Inflammatory macrophage treated with lipopolysaccharide for 4 hours (primary cell): ENCODE measurements at places on chromosomes 3 and 15.

- peak; percentile 74 for DNase-seq
Observed at GRCh38 chr3:194540274-194540905, 53.6 kb upstream of the ATP13A3 start.

GRCh38 chr3:119883461-119884160, 101.7 kb downstream of the NR1I2 start:
- DNase-seq: no peak

- DNase-seq: no peak
Observed at GRCh38 chr15:35757765-35758164, 211.8 kb upstream of the DPH6 start.

- no peak for DNase-seq
Observed at GRCh38 chr3:71958533-71958932, 173.6 kb upstream of the PROK2 start.

GRCh38 chr3:136862617-136863322, 762 bp downstream of the NCK1 start:
- DNase-seq: peak; percentile 32

- DNase-seq: no peak
Observed at GRCh38 chr3:197117114-197117513, 87.5 kb upstream of the MELTF start.

DNA sequence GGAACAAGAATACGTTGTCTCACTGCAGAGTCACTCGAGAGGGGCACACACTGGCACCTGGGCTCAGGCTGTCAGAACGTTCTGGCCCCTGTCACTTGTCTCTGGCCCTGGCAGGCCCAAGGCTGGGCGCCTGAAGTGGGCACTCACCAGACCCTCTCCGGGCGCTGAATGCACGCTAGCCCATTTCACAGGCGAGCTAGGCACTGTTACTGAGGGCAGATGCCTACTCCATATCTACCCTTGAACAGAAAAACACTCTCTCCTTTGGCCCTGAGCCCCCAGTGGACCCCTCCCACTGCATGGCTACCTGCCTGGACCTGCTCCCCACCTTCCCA, 42.3 kb upstream of the IQSEC1 start:
- no peak for DNase-seq

- DNase-seq: no peak
Observed at GRCh38 chr3:133962849-133963248, 66.9 kb downstream of the SLCO2A1 start.

DNA sequence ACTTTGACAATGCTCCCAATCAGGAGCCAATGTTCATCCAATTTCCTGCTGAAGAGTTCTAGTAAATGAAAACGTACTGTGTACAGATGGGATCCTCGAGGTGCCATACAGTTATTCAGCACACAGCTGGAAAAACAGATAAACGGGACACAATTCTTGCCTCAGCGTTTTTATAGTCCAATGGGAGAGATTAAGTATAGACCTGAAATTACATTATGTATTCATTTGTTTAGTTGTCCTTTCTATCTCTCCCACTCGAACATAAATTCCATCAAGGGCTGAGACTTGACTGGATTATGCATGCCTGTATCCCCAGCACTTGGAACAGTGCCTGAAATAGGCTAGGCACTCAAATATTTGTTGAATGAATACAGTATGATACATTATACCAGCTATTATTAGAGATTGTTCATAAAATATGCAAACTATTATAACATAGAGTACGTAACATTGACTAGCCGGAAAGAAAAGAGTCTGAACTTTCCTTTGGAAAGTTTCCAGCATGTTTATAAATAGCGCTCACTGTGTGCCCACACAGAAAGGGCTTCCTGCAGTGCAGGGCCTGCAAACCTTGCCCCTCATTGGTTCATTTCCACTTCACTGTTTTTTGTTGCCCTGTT, 27.4 kb upstream of the SNTN start:
- no peak for DNase-seq

GRCh38 chr3:16060945-16061344, 113.5 kb upstream of the GALNT15 start:
- DNase-seq: no peak

- DNase-seq: no peak
Observed at GRCh38 chr3:148078658-148079057, 619.0 kb upstream of the AGTR1 start.

DNA sequence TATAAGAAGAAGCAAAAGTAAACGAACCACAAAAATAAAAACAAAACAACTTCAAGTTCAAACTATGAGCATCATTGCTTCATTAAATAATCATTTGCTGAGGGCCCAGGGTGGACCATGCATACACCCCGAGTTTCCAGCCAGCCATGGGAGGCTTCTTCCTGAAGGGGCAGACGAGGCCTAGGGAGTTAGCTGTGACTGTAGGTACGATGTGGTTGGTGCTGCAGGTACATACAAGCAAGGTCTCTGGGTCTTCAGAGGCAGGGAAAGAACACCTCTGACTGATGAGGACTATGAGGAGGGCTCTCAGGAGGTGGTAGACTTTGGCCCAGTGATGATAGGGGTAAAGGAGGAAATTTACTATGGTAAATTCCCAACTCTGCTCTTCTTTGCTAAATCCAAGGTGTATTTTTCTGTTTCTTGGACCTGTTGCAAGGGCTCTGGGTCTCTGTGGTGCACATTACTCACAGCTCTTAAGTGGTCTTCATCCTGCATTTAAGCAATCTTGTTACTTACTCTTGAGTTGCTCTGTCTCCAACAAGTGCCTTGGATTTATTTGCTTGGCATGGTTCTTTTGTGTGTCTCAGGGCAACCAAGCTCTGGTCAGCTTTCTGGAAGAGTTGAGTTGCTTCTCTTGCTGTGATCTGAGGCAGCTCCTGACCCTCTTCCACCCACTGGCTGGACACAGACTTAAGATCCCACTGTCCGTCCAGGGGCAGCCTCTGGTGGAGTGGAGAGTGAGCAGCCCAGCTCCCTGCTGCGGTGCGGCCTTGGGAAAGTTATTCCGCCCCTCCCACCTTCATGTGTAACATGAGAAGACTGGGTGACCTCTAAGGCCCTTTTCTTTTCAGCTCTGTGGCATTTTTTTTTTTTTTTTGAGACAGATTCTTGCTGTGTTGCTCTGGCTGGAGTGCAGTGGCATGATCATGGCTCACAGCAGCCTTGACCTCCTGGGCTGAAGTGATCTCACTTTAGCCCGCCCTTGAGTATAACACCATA, 56.1 kb upstream of the KIF23 start:
- DNase-seq: no peak

DNA sequence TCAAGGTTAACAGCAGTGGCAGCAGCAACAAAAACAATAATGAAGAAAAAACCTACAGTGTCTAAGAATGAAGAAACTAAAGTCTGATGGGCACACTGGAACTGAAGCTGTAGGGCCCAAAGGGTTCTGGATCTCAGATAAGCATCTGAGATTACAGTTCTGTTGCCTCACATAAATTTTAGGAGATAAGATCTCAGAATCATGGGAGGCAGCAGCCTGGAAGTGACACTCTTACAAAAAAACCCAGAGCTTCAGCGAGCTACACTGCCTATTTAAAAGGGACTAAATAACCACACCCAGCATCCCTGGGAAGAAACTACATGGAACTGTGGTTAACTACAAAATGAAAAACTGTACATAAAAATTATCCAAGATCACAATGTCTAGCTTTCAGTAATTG, 61.2 kb downstream of the PLD1 start:
- no peak for DNase-seq

DNA sequence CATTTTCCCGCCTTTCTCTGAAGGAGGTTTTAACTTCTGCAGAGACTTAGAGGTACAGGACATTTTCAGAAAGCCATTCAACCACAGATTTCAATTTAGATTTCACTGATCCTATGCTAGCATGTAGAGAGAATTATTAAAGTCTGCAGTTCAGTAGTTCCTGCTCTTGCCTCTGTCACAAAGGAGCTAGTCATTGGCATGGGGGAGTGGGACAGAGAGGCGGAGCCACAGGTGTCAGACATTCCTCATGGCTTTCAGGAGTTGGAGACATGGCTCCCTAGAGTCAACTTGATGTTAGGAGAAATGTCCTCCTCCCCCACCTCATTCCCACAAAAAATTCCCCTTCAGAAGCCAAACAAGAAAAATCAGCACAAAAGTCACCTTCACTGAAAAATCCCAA, 66.0 kb upstream of the SIAH2 start:
- no peak for DNase-seq

DNA sequence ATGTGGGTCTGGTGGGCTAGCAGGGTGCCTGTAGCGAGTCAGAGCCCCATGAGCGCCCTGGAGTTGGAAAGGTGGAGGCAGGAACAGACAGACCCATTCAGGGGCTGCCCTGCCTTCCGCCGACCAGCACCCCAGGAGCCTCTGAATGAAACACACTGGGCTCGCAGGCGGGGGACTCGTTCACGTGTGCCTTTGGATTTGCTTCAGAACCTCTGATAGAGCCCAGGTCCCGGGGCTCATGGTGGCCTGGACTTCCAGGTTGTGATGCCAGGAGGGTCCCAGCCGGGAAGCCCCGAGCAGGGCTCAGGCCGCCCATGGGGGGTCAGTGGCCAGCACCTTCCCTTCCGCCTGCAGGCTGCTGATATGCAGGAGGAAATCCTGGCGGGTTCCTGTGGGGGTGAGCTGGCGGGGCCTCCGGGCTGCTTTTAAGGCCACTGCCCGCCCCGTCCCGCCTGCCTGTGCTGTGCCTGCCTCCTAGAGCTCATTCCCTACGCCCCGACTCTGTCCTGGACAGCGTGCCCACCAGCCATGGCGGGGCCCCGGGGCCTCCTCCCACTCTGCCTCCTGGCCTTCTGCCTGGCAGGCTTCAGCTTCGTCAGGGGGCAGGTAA, at the start of gene STAB1:
STAB1 (plus strand) TSS at position 453 of the 610 bp plus-strand sequence; CDS start at position 529, 76 bp downstream.
- no peak for DNase-seq

GRCh38 chr15:100861511-100861991, 18.1 kb upstream of the ALDH1A3 start:
- DNase-seq: no peak

DNA sequence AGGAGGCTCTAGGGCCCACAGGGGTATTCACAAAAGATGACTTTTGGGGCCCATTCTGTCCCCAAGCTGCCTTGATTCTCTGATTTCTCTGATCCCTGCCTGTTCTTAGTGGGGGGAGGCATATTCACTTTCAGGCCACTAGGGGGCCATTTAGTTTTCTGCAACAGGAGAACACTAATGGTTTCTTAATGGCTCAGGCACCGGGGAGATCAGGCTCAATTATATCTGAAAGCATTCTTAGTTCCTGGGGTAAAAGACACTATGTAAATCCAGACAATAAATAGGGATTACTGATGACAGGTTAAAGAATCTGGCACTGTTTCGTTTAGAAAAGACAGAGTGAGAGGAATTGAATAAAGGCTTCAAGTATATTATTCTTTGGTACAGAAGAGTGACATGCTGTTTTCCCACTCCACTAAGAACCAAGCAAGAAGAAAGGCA, 2.5 kb upstream of the INAFM2 start:
- peak; percentile 79 for DNase-seq

DNA sequence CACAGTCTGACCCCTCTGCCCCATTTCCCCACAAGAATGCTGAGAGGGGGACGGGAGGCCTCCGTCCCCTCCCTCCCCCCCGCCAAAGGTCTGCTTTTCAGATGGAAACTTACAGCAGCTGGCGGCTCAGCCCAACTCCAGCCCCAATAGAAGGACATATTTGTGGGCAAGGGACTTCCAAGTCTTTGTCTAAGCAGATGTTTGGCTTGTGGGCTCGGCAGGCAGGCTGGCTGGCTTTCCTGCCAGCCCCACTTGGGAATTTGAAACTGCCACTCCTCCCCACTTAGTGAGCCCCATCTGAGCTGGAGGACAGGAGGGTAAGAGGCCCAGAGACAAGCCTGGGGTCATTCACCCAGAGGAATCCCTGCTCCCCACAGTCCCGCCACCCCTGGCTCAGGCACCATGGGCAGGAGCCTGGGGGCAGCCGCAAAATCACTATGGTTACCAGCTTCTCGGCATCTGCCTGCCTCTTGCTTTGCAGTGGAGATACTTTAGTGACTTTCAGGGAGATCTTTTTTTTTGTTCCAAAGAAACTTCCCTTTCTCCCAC, 53.6 kb downstream of the LMCD1 start:
- DNase-seq: no peak

GRCh38 chr15:87930457-87930856, 326.1 kb downstream of the NTRK3 start:
- DNase-seq: no peak

GRCh38 chr3:131142580-131142979, 115.9 kb downstream of the NEK11 start:
- DNase-seq: no peak

DNA sequence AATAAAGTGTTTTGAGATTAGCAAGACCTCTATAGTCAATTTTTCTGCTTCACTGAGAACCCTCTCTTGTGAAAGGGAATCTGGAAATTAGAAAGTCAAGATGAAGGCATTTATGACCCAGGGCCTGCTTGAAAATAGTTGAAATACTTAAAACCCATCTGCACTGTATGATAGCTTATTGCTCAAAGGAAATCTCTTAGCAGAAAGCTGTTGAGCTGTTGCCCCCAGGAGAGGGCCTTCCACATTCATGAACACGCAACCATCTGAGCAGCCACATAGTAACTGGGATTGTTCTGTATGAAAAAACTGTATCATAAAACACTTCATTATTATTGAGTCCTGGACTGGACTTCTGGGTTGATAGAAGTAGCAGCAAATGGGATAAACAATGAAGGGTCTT, 106.4 kb upstream of the PTX3 start:
- DNase-seq: no peak

- DNase-seq: no peak
Observed at GRCh38 chr3:73314151-73314951, 252.9 kb downstream of the EBLN2 start.

- DNase-seq: no peak
Observed at GRCh38 chr3:127483902-127484591, 106.5 kb downstream of the TPRA1 start.

DNA sequence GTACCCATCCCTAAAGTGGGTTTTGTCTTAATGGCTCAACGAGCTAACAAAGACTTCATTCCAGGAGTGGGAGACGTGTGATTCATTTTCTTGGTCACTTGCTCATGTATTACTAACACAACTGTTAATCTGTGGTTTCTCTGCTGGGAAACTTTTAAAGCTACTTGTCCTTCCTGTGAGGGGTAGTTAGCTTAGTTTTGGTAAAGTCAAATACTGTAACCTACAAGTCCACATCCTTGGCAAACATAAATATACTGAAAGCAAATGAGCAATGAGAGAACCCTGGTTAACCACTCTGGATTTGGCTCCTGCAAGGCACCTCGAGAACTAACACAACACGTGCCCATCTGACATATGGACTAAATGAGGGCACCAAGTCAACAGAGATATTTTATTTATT, 19.9 kb downstream of the NOX5 start:
- peak; percentile 8 for DNase-seq

GRCh38 chr15:99006146-99006545, 1.4 kb downstream of the PGPEP1L start:
- DNase-seq: no peak

GRCh38 chr3:23991683-23992628, 46.9 kb downstream of the NR1D2 start:
- DNase-seq: no peak
